WTC11 (cell line): ENCODE measurements at places on chromosomes 6 and 20. TPM values are rescaled to one million over a fixed set of nuclear protein-coding genes. Genes with fewer than 3 reads are reported as not detected.

DNA sequence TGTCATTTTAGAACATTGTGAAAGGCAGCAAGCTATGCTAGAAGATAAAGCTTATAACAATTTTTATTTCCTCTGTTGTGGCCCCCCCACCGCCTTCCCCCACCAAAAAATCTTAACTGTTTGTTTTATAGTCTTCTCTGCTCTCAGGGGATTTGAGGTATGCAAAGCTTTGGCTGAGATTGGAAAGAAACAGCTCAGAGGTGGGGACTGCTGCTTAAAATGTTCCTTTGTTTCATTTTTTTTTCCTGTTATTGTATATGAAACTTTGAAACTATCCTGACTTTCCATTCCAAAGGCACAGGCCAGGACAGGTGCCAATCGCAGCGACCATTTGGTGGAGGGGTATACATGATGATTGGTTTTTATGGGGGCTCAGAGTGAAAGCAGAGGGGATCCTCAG lies 114.7 kb upstream of the PHACTR1 start:
- DNase-seq: no peak

GRCh38 chr6:32317541-32317940 lies 54.2 kb downstream of the TSBP1 start:
- no peak for DNase-seq

CLVS2 gene
- total RNA-seq: 0.46 to 0.90 TPM (median 0.60 TPM) in 3 replicates

GRCh38 chr6:136341967-136342366 lies 52.3 kb upstream of the BCLAF1 start:
- no peak for DNase-seq

DNA sequence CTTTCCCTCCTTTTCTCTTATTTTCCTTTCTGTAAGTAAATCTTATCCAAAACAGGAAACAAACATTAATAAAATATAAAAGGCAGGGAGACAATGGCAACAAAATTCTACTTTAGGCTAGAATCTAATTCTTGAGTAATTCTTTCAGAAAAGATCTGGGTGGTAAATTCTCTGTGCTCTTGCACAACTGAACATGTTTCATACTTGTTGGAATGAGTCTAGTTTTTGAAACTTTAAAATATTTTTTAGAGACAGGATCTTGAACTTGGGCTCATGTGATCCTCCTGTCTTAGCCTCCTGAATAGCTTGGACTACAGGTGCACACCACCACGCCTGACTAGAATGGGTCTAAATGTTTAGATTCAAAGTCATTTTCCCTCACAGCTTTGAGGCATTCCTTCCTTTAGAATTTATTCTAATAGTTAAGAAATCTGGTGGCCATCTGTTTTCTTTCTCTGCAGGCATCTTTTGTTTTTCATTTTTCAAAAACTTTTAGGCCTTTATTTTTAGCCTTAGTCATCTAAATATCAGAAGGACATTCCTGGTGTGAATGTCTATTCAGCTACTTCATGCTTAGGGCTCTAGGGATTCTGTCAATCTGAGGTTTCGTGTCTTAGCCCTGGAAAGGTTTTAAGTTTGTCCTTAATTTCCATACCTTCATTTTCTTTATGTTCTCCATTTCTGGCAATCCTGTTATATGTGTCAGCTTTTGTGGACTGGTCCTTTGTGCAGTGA lies 76.5 kb downstream of the CDKAL1 start:
- no peak for DNase-seq

ZNF341 gene
- 7.8 to 9.6 TPM (median 8.0 TPM) in 3 replicates for total RNA-seq

DNA sequence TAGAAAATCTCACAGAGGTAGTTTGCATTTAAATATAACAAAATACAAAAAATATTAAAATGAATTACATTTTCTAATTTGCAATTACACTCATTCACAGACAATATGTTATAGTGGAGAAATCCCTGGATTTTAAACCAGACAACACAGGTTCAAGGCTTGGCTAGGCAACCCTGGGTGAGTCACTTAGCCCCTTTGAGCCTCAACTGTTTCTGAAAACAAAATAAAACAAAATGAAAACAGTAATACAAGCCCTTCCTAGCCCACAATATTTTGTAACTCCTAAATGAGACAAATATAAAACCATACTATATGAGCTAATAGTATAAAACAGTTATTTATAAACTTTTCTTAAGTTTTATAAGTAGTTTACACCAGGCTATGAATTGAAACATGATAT lies 41.0 kb downstream of the UQCC1 start:
- DNase-seq: no peak

TRIM15 gene
- 0.32 to 0.53 TPM (median 0.35 TPM) in 3 replicates for total RNA-seq

DNA sequence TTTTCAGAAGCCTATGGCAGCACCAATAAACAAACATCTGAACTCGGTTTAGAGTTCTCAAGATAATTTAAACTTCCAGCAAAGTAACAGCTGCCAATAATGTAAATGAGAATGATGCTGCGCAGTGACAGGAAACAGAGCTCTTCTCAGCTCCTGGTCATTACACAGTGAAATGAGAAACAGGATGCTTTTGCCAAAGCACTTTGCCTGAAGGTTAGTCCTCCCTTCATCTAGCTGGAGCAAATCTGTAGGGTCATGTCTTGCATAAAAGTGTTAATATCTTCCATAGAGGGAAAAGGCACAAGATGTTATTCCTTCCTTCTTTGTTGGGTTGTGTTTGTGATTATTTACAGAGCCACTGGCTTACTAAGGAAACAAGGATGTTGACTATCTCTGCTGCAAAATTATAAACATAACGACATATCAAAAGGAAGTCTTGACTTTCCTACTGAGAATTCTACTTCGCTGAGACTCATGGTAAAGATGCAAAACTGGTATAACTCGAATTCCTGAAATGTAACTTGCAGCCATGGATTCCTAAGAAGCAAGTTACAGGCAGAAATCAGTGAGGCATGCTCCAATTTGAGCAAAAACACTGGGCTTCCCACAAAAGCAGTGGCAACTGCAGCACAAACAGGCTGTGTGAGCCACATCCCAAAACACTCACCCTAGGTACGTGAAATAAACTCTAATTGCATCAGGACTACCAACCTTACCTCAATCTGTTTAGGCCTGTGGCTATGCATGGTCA lies 102.5 kb upstream of the BEND6 start:
- no peak for DNase-seq

DNA sequence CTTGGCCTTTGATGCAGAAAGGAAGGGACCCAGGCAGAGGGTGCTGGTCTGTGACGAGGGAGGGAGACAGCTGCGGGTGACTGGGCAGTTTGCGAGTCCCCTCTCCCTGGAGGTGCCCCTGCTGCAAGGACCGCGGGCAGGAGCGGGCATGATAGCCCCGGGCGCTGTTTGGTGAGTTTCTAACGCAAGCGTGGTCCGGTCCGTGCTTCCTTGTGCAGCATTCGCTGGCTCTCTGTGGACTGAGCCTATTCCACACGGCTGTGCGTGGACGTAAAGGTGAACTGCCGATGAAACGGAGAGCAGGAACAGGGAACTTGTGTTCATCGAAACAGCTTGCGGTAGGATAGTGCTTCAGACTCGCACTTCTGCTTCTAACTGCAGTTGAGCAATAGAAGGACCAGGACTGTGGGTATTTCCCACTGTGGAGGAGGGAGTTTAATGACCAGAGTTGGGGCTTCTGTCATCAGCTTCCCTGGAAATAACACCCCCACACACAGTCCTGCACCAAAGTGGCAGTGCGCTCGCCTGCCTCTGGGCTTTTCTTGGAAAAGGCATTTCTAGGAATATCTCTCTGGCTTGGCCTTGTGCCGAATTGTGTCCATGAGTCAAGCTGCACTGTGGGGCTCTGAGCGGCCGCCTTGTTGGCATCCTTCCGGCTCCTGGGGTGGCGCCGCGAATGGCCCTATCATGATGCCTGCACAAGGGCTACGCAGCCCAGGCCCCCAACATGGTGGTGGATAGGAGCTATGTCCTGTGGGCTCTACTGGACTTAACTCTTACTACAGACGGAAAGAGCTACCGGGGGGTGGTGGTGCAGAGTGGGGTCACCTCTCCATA lies 48.9 kb downstream of the DUSP22 start:
- no peak for DNase-seq

GRCh38 chr6:104253236-104253635 lies 606.5 kb downstream of the HACE1 start:
- DNase-seq: no peak

- DNase-seq: no peak
Measured at GRCh38 chr20:48492015-48492714, 335.6 kb downstream of the PREX1 start.

CASS4 gene
- 0.11 to 0.14 TPM (median 0.13 TPM) in 3 replicates for total RNA-seq

DNA sequence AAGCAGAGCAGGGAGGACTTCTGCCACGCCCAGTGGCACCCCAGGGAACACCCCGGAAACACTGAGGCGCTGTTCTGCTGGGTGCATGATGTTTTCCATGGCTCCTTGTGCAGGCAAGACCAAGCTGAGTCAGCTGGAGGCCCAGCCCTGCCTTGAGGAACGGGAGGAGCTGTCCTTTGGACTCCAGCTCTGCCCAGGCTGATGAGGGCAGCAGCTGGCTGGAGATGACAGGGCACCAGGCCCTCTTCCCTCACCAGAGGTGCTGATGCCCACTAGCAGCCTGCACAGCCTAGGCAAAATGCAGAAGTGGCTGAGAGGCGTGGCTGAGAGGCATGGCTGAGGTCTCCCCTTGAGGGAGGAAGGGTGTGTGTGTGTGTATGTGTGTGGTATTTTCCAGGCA lies 2.4 kb downstream of the C6orf132 start:
- DNase-seq: no peak

WFDC2 gene
- total RNA-seq: 76.4 to 114 TPM (median 99.4 TPM) in 3 replicates

GRCh38 chr6:67031451-67031850 lies 1324.4 kb upstream of the EYS start:
- no peak for DNase-seq

HEY2 gene
- 10.6 to 12.3 TPM (median 11.5 TPM) in 3 replicates for total RNA-seq

DNA sequence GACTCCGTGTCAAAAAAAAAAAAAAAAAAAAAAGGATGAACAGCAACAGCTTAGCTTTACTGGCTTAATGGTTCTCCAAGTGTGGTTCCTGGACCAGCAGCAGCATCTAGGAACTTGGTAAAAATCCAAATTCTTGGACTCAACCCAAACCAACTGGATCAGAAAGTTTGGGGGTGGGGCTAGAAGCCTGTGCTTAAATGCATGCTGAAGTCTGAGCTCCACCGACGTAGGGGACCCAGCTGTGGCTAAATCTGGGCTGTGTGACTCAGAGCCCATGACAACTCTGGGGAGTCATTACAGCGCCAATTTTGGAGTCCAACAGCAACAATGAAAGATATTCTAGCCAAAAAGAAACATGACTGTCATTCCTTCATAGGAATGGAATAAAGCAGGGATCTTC lies 13.6 kb upstream of the CHD6 start:
- DNase-seq: no peak

- DNase-seq: no peak
Measured at GRCh38 chr6:19866985-19867627, 29.9 kb downstream of the ID4 start.

- DNase-seq: no peak
Measured at GRCh38 chr20:14950633-14951032, 613.2 kb upstream of the FLRT3 start.

MEI4 gene
- total RNA-seq: 0.18 to 0.21 TPM (median 0.20 TPM) in 3 replicates

UBD gene
- 0.15 TPM in 1 of 3 replicates, not detected in the others for total RNA-seq

- DNase-seq: no peak
Measured at GRCh38 chr6:6922166-6922565, 185.6 kb upstream of the RREB1 start.

KIAA1586 gene
- 17.2 to 20.6 TPM (median 17.6 TPM) in 3 replicates for total RNA-seq

FUT9 gene
- 3.5 to 3.9 TPM (median 3.6 TPM) in 3 replicates for total RNA-seq

CALHM6 gene
- 0.21 to 1.4 TPM (median 0.44 TPM) in 3 replicates for total RNA-seq

DNA sequence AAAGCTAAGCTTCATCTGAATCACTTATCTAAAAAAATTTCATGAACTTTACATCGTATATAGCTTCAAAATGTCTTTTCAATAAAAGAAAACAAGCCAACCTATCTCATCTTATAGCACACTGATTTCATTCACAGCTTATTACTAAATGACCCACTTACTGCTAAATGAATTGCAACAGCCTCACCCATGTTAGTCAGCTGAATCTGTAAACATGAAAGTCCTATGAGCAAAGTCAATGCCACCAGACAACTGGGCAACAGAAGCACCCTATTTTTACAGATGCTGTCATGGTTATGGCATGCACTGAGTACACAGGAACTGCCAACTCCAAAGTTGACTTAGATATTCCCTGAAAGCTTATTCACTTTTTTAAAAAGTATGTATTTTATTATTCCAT lies 41.2 kb upstream of the DST start:
- no peak for DNase-seq

DNA sequence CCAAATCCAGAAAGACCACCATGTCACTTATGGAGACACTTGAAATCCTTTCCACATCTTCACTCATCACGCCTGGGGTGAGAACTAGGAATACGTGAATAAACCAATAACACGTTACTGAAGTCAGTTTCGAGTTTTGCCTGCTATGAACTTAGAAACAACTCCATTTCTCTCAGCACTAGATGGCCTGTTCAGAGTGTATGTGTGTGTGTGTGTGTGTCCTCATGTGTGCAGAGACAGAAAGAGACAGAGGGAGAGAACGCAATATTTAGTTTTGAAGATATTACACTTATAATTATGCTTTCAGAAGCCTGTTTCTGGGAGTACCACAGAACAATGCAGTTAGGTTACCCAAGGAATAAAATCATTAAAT lies 81.2 kb upstream of the CCN6 start:
- no peak for DNase-seq

DNA sequence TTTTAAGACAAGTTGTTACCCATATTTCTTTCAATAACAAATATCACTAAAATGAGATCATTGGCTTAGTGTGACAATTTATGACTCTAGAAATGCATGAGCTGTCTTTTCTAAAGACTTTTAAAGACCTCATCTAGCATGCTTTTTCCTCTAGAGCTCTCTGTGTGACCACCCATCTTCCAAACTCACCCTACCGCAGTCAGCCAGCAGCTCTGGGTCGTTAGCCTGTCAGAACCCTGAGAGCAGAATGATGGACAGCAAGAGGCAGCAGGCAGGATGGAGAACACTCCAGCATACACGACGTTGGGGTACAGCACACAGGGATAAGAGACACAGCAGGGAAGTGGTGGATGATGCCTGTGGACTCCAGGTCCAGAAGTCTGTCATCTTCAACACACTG lies 45.1 kb upstream of the TBX18 start:
- no peak for DNase-seq

DNA sequence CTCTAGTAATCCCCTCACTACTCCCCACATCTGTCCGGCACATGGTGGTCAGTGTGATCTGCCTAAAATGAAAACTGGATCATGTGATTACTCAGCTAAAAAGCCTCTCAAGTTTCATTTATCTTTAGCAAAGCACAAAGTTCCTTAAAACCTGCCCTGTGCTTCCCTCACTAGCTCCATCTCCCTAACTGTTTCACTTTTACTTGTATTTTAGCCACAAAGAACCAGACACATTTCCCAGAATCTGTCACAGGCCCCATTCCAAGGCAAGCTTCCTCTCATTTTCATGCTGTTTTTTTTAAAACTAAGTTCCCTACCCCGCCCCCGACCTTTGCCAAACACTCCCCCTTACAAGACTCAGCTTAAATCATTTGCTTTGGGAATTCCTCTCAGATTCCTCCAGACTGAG lies 8.9 kb upstream of the IGF2R start:
- DNase-seq: no peak

DNA sequence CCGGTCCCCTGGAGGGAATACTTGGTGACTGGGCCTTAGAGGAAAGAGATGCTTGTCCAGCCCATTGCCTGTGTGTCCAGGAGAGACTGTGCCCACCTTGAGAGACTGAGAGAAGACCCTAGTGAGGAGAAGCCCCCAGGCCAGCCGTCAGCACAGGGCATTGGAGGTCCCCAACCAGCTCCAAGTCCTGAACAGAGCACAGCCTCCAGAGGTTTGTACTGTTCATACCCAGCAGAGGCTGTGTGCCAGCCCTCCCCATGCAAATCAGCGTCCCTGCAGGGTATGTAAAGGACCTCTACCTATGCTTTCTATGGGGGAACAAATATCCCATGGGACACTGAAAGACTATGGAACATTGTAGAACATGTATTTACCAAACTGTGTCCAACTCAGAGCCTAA lies 8.4 kb downstream of the HLA-E start:
- DNase-seq: no peak
